H1 (cell line): ENCODE measurements at places on chromosomes 5 and 9.

DNA sequence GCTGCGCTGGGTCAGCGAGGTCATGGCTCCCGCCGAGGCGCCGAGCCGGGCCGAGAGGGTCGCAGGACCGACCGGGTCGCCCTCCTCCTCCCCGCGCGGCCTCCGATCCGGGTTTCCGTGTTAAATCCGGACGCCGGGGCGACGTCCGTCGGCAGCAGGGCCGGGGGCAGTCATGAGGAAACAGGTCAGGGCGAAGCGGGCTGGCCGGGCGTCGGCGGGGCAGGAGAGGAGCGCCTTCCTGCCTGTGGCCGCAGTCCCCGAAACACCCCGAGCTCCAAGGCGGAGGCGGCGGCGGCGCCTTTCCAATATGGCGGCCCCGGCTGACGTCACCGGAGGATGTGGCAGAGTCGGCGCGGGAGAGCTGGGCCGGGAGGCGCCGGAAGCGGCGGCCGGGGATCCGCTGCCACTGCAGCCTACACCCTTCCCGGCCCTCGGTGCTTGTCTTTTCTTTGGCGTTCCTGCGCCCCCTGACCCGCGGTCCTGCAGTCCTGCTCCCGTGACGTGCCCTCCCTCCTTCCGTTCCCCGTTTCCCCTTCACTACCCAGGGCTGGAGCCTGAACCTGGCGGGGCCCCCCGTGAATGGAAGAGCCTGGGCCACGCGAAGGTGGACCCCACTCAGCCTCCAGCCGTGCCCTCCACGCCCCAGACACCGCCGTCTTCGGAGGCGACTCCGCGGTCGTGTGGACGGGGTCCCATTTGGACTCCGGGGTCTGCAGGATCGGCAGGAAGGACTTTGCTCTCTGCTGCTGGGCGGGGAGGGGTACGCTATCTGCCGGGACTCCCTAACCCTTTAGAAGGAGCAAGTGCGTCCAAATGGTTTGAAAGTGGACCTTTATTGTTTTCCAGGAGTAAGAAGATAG lies at the start of gene GOLPH3:
TSS of gene GOLPH3 (minus strand) at position 309 of the 860 bp plus-strand sequence. CDS start at position 24, 285 bp downstream.
- H3K27ac ChIP-seq, result peak within 1 kb of the TSS; percentile 99
- peak within 1 kb of the TSS; percentile 83 for H3K4me3 ChIP-seq
- DNase-seq, result peak; percentile 62
- H3K36me3 ChIP-seq, result peaks cover 8% of the 10 kb centered on the region; the same call in 1 of the 2 replicates
- H3K27me3 ChIP-seq, result no peaks in the 10 kb centered on the region

- no peak overlapping the region for H3K4me3 ChIP-seq
- no peak for DNase-seq
- H3K4me1 ChIP-seq, result no peaks in the 10 kb centered on the region
- no peaks in the 10 kb centered on the region for H3K36me3 ChIP-seq
Observed at GRCh38 chr5:135456238-135457099, 4.3 kb upstream of the TIFAB start.

- H3K27me3 ChIP-seq, result no peaks in the 10 kb centered on the region
- H3K4me3 ChIP-seq, result 0 out of 2 replicates have a peak overlapping the region, but pooled peaks have one; percentile 25
- no peak for DNase-seq
- peaks cover 9% of the 10 kb centered on the region for H3K4me1 ChIP-seq
- H3K27ac ChIP-seq, result no peak overlapping the region
Observed at GRCh38 chr9:107636571-107637381, 147.2 kb upstream of the KLF4 start.

DNA sequence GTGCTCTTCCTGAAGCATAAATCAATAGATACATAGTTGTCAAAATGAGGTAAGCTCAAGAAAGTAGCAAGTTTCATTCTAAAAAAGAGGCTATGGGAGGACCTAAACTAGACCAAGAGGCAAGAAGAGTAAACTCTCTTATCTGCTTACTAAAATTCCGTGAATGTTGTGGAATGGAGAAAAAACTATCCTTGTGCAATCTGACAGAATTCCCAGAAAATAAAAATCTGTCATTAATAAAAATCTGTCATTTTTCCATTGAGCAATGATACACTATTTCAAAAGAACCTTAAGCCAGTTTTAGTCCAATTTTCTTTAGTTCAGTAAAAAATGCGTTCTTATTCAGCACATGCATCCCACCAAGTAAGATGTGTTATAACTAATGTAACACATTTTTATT lies 15.9 kb upstream of the FANCC start:
- no peak overlapping the region for H3K4me3 ChIP-seq
- no peak overlapping the region for H3K27ac ChIP-seq
- no peaks in the 10 kb centered on the region for H3K27me3 ChIP-seq
- H3K4me1 ChIP-seq, result no peaks in the 10 kb centered on the region

GRCh38 chr5:67190410-67190809 lies 6.2 kb downstream of the CD180 start:
- H3K27ac ChIP-seq, result no peak overlapping the region
- H3K4me1 ChIP-seq, result peaks cover 11% of the 10 kb centered on the region
- DNase-seq, result no peak
- H3K36me3 ChIP-seq, result no peaks in the 10 kb centered on the region
- H3K27me3 ChIP-seq, result no peaks in the 10 kb centered on the region

DNA sequence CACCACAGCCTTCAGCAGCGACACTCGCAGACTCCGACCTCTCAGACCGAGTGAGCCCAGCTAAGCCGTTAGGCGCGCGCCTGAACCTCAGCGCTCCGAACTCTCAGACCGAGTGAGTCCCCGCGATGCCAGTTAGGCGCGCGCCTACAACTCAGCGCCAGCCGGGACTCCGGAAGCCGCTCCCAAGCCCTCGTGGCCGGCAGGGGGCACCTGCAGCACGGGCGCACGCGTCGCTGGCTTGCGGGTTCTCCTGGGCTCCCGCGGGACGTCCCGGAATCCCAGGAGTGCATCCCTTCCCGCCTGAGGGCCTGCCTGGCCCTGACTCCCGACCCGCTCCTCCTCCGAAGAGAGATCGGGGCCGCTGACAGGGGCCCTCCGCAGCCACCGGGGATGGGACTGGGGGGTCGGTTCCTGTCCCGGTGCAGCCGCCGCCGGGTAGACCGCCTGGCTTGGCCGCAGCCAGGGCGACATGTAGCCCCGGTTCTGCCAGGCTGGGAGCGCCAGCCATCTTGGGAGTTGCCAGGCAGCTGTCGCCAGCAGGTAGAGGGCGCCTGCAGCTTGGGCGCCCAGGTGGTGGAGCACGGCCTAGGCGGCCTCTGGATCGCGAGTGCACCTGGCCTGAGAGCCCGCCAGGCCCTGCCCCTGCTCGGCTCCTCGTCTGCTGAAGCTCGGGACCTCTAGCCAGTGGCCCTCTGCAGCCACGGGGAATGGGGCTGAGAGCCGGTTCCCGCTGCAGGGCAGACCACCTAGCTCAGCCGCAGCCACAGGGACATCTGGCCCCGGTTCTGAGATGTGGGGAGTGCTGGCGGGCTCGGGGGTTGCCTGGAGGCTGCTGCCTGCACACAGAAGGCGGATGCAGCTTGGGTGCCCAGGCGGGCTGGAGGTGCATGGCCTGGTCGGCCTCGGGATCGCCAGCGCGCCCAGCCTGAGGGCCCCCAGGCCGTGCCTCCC lies at the start of gene ANKRD18A:
TSS of gene ANKRD18A (minus strand) at position 114 of the 951 bp plus-strand sequence. CDS start 311 bp downstream, outside the sequence.
- H3K4me1 ChIP-seq, result peaks cover 2% of the 10 kb centered on the region; the same call in 1 of the 2 replicates
- peaks cover 3% of the 10 kb centered on the region; the same call in 1 of the 2 replicates for H3K36me3 ChIP-seq
- peaks cover 32% of the 10 kb centered on the region for H3K27me3 ChIP-seq
- DNase-seq, result peak; percentile 94

GRCh38 chr9:106860721-106861639 lies 2.0 kb upstream of the ZNF462 start:
- no peaks in the 10 kb centered on the region for H3K36me3 ChIP-seq
- peak; percentile 62 for DNase-seq
- peak overlapping the region; percentile 98 for H3K4me3 ChIP-seq
- H3K27me3 ChIP-seq, result no peaks in the 10 kb centered on the region
- no peaks in the 10 kb centered on the region for H3K4me1 ChIP-seq

DNA sequence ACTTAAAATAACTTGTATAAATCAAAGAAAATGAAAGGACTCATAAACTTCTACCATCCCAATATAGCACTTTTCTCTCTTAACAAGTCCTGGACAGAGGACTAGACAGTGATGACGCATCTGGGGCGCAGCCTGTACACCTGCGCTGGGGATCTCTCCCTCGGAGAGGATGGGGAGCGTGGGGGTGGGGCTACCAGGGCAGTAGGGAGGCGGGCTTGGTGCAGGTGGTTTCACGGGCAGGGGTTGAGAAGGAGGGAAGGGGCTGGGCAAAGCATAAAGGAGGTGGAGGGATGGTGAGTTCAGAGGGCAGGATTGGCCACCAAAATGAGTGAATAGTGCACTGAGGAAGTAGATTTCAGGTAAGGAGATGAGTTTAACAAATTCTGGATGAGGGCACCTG lies 41.1 kb downstream of the STC2 start:
- H3K36me3 ChIP-seq, result no peaks in the 10 kb centered on the region
- DNase-seq, result no peak
- no peak overlapping the region for H3K4me3 ChIP-seq
- H3K27ac ChIP-seq, result no peak overlapping the region
- H3K4me1 ChIP-seq, result peaks cover 4% of the 10 kb centered on the region; the same call in 1 of the 2 replicates
- peaks cover 3% of the 10 kb centered on the region for H3K27me3 ChIP-seq

- no peak for DNase-seq
- H3K36me3 ChIP-seq, result no peaks in the 10 kb centered on the region
- H3K27ac ChIP-seq, result no peak overlapping the region
- H3K4me3 ChIP-seq, result no peak overlapping the region
Observed at GRCh38 chr9:13554626-13555025, 275.1 kb upstream of the MPDZ start.

- H3K4me3 ChIP-seq, result no peak overlapping the region
- no peaks in the 10 kb centered on the region for H3K36me3 ChIP-seq
- H3K4me1 ChIP-seq, result peaks cover 3% of the 10 kb centered on the region; the same call in 1 of the 2 replicates
- no peak overlapping the region for H3K27ac ChIP-seq
- no peaks in the 10 kb centered on the region for H3K27me3 ChIP-seq
Observed at GRCh38 chr5:145979270-145980223, 43.2 kb downstream of the SH3RF2 start.

- H3K4me3 ChIP-seq, result no peak overlapping the region
- H3K4me1 ChIP-seq, result peaks cover 2% of the 10 kb centered on the region; the same call in 1 of the 2 replicates
- no peaks in the 10 kb centered on the region for H3K36me3 ChIP-seq
Observed at GRCh38 chr5:433836-434235, 9.1 kb upstream of the EXOC3 start.

GRCh38 chr5:55564721-55565120 lies 30.0 kb upstream of the PLPP1 start:
- H3K27me3 ChIP-seq, result no peaks in the 10 kb centered on the region
- H3K36me3 ChIP-seq, result no peaks in the 10 kb centered on the region
- no peak overlapping the region for H3K27ac ChIP-seq
- no peak overlapping the region for H3K4me3 ChIP-seq

- peaks cover 5% of the 10 kb centered on the region for H3K4me1 ChIP-seq
- no peak overlapping the region for H3K27ac ChIP-seq
Observed at GRCh38 chr9:123412171-123412820, 56.3 kb downstream of the CRB2 start.

- H3K27me3 ChIP-seq, result no peaks in the 10 kb centered on the region
- H3K4me1 ChIP-seq, result no peaks in the 10 kb centered on the region
- H3K27ac ChIP-seq, result no peak overlapping the region
- DNase-seq, result no peak
- H3K36me3 ChIP-seq, result no peaks in the 10 kb centered on the region
Observed at GRCh38 chr9:37372839-37373238, 49.7 kb upstream of the GRHPR start.

DNA sequence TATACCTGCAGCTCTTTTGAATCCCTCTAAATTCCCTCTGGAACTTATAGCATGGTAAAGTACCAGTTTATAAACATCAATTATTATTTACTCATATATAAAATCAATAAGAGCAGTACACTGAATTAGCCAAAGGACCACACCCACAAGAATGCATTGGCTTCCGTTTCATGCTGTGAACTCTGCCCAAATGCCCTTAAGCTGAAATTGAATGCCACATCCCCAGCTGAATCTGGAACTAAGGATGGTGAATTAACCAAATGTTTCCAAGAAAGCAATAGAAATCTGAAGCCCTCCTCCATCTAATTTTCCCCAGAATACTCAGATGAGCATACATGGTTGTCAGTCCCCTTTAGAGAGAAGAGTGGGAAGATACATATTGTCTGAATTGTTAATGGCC lies 436.4 kb upstream of the FTMT start:
- no peak overlapping the region for H3K27ac ChIP-seq
- no peaks in the 10 kb centered on the region for H3K4me1 ChIP-seq
- no peak overlapping the region for H3K4me3 ChIP-seq
- H3K36me3 ChIP-seq, result no peaks in the 10 kb centered on the region
- DNase-seq, result no peak
- H3K27me3 ChIP-seq, result no peaks in the 10 kb centered on the region

- no peak for DNase-seq
- H3K27me3 ChIP-seq, result no peaks in the 10 kb centered on the region
Observed at GRCh38 chr5:156974328-156974727, 11.3 kb upstream of the TIMD4 start.

GRCh38 chr5:173903396-173904140 lies 15.4 kb downstream of the CPEB4 start:
- H3K4me1 ChIP-seq, result peaks cover 11% of the 10 kb centered on the region
- no peak for DNase-seq
- H3K36me3 ChIP-seq, result no peaks in the 10 kb centered on the region
- no peak overlapping the region for H3K27ac ChIP-seq

- H3K4me1 ChIP-seq, result no peaks in the 10 kb centered on the region
- H3K36me3 ChIP-seq, result no peaks in the 10 kb centered on the region
- H3K27me3 ChIP-seq, result no peaks in the 10 kb centered on the region
- no peak for DNase-seq
- H3K27ac ChIP-seq, result no peak overlapping the region
Observed at GRCh38 chr9:80926611-80927010, 762.7 kb downstream of the TLE1 start.
